ENCODE measurements at places on chromosomes 3 and 15. TPM values are rescaled to one million over a fixed set of nuclear protein-coding genes. Genes with fewer than 3 reads are reported as not detected.

Gene HIGD2B
- total RNA-seq: 0.26 TPM

Gene ADGRG7
- total RNA-seq: not detected

Gene FBXO40
- not detected for total RNA-seq

Gene PPP1R2
- total RNA-seq: 134 TPM

DNA sequence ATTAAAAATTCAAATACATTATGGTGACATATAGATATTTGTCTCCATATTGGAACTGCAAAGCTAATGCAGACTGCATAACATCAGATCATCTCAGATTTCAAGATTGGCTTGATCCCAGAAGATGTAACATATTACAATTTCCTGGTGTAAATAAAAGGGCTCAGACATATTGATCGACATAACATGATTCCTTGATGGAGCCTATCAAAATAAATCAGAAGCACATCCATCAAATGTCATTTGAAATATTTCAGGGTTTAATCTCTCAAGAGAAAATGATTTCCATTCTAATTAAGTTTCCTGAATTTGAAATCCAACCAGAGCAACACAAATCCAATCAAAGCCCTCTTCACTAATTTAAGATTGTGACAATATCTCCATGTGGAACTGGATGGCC, 75.1 kb upstream of the UNC13C start:
- no peak for DNase-seq
- H3K27me3 ChIP-seq: no peaks in the 10 kb centered on the region
- H3K4me1 ChIP-seq: no peaks in the 10 kb centered on the region
- no peak overlapping the region for H3K4me3 ChIP-seq
- H3K36me3 ChIP-seq: no peaks in the 10 kb centered on the region

DNA sequence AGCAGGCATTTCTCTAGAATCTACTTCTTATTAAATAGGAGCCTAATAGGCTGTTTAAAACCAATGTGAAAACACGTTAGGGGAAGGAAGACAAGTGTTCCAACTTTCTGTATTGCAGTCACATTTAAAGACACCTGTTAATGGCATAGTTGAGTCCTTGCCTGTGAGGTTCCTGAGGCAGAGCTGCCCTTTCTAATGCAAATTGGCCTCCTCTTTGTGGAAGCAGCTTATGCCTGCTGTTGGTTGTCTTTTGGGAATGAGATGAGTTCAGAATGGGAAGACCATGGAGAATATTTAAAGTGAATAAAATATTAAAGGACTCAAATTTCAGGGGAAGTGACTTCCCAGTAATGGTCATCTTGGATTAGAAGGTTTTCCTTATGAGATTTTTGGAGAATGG, 51.2 kb downstream of the NEK11 start:
- H3K36me3 ChIP-seq: no peaks in the 10 kb centered on the region
- H3K4me1 ChIP-seq: peaks cover under 1% of the 10 kb centered on the region
- no peak overlapping the region for H3K27ac ChIP-seq
- H3K4me3 ChIP-seq: no peak overlapping the region
- no peak for DNase-seq

- no peak overlapping the region for H3K4me3 ChIP-seq
- H3K36me3 ChIP-seq: no peaks in the 10 kb centered on the region
- H3K27me3 ChIP-seq: no peaks in the 10 kb centered on the region
Observed at GRCh38 chr3:61996366-61996765, 377.0 kb downstream of the FEZF2 start.

GRCh38 chr15:35674873-35675781, 129.2 kb upstream of the DPH6 start:
- no peaks in the 10 kb centered on the region for H3K27me3 ChIP-seq
- no peak overlapping the region for H3K4me3 ChIP-seq
- H3K36me3 ChIP-seq: no peaks in the 10 kb centered on the region
- H3K4me1 ChIP-seq: peaks cover 4% of the 10 kb centered on the region
- DNase-seq: peak; percentile 51
- H3K27ac ChIP-seq: no peak overlapping the region
